ENCODE measurements at places on chromosomes 1 and 21.

DNA sequence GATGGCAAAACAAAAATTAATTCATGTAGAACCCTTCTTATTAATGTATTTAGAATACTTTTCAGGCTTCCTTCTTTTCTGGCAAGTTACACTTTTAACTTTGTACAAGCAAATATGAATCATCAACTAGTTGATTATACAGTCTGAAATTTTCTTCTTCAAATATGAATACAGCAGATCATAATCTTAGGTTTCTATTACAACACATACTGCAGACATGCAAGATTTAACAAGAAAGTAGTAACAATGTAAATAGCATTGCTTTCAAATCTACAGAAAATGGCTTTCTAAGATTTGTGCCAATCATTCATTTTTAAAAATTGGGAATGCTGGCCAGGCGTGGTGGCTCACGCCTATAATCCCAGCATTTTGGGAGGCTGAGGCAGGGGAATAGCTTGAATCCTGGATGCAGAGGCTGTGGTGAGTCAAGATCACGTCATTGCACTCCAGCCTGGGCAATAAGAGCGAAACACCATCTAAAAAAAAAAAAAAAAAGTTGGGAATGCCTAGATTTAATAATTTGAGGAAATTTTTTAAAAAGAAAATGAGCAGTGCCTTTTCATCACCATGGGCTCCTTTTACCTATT is 68.4 kb upstream of the DPYD start:
- no peak for DNase-seq

DNA sequence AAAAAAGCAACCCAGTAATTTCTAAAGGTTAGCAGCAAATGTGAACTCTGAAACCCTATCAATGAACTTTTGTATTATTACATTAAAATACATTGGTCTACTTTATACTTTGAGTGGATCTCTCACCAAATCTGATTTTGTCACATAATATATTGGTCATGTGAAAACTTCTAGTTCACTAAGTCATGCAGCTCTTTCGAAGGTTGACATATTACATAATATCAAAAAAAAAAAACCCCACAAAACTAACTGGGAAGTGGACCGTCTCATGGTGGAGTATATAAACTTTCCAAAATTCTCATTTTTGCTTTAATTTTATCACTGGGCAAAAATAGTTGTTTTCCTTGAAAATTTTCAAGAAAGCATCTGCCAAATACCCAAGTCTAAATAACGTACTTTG is 50.4 kb downstream of the GATAD2B start:
- no peak for DNase-seq

- no peak for DNase-seq
Observed at GRCh38 chr1:155170806-155171205, 2.3 kb downstream of the KRTCAP2 start.

GRCh38 chr1:107196973-107197562 is 56.2 kb downstream of the NTNG1 start:
- DNase-seq, result no peak

DNA sequence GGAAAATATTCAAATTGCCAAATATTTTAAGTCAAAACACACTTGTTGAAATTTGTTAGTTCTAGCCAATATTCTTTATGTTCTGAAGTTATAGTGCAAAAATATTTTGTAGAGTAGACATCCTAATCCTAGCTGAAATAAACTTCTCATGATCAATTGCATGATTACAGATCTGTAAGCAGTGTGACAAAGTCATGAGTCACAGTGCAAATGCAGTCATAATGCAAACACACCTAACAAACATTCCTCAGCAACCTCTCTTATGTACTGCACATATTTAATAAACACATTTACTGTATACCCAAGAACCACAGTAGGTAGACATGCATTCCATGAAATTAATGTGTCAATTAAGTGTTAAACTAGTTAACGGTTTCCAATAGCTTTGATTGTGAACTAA is 1857.4 kb downstream of the NCAM2 start:
- DNase-seq, result no peak

GRCh38 chr1:99751877-99752504 is 14.4 kb downstream of the FRRS1 start:
- no peak for DNase-seq

DNA sequence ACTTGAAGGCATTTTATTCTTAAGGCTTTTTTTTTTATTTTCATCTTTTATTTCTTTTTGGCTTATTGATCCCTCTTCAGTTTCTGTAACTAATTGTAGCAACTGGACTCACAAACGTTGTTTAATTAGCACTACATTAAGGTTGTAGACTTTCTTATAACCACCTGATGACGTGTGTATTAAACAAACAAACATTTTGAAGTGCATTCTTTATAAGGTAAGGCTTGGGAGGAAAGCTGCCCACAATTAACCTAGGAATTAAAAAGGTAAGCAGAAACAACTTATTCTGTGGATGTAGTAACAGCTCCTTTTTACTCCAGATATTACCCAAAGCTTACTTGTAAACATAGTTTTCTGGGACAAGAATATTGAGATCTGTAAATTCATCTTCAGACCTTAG is 55.0 kb downstream of the CAMSAP2 start:
- no peak for DNase-seq

- DNase-seq, result no peak
Observed at GRCh38 chr1:195482137-195482536, 1126.1 kb downstream of the KCNT2 start.

GRCh38 chr1:187044411-187044810 is 215.7 kb downstream of the PLA2G4A start:
- DNase-seq, result no peak

DNA sequence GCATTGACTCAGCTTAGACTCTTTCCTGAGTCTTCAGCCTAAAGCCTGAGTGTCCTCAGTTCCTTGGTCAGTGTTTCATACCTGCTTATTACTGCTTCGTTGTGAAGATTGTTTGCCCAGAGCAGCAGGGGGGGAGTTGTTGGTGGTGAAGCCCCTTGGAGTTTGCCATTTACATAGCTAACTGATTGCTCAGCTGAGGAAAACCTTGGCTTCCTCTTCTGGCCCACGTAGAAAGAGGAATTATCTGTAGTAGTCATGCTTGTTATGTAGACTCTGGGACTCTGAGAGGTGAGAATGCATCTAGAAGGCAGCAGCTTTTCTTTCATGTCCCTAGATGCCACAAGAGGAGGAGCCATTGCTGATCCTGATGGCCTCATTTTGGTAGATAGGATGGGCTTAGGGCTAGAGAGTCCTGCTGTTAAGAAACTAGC is 125.9 kb downstream of the MAST2 start:
- no peak for DNase-seq
